Esophagus muscularis mucosa (tissue), 4 donors: ENCODE measurements at places on chromosomes 4 and X. TPM values are rescaled to one million over a fixed set of nuclear protein-coding genes. Genes with fewer than 3 reads are reported as not detected.

DNA sequence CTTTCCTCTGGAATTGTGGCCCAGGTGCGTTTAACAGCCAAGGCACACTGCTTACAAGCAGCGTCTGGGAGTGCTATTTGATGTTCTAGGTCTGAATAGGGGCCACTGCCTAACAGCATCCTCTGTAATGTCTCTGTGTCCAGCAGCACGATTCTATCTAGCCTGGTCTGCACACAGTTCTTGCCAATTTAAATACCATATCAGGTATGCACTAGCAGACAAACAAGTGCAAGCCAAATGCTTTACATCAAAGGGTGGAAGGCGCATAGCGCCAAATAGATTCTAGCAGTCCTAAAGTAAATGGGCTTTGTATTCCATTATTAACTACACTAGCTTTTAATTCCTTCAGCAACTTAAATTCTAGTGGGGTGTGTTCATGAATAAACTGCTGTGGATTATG lies 15.8 kb upstream of the UGDH start:
- no peaks in the 10 kb centered on the region for H3K27me3 ChIP-seq
- no peak for DNase-seq
- no peaks in the 10 kb centered on the region for H3K4me1 ChIP-seq
- no peak overlapping the region for H3K4me3 ChIP-seq

The NUP54 gene
- total RNA-seq = 44.4 TPM

- no peaks in the 10 kb centered on the region for H3K36me3 ChIP-seq
- H3K27me3 ChIP-seq = no peaks in the 10 kb centered on the region
- DNase-seq = no peak
Measured at GRCh38 chr4:153480704-153481103, 14.5 kb downstream of the TMEM131L start.

DNA sequence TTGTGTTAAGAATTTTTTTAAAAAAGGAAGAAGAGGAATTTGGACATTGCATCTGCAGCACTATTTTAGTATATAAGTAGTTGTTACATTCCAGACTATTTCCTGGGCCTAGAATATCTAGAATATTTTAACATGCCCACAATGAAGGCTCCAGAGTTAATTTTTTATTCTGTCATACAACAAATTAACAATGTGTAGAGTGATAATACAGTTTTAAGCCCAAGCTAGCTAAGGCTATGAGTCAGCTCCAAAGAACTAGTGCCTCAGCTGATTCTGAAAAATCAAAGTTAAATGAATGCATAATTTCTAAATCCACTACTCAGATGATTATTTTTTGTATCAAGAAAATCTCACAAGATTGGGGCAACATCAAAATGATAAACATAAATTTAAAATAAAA lies 231.4 kb downstream of the PRDM5 start:
- H3K27me3 ChIP-seq = no peaks in the 10 kb centered on the region
- H3K27ac ChIP-seq = no peak overlapping the region
- no peak overlapping the region for H3K4me3 ChIP-seq
- no peak for DNase-seq

The LIAS gene
- 10.7 TPM for total RNA-seq

DNA sequence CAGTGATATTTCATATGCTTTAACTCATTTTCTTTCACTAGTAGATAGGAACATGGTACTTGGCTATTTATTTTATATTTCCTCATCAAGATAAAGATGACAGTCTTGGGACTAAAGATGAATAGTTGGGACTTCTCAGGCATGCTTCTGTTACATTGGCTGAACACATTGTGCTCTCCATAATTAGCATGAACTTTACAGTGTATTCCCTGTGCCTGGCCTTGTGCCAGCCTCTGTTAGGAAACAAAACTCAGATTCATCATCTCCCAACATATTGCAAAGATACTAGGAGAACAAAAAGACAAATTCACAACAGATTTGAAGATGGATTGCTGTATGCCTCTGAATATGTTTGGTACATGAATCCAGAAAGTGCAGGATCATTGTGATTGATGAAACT lies 26.4 kb downstream of the GRIA2 start:
- no peaks in the 10 kb centered on the region for H3K27me3 ChIP-seq
- no peaks in the 10 kb centered on the region for H3K36me3 ChIP-seq
- H3K4me3 ChIP-seq = no peak overlapping the region
- no peak overlapping the region for H3K27ac ChIP-seq

DNA sequence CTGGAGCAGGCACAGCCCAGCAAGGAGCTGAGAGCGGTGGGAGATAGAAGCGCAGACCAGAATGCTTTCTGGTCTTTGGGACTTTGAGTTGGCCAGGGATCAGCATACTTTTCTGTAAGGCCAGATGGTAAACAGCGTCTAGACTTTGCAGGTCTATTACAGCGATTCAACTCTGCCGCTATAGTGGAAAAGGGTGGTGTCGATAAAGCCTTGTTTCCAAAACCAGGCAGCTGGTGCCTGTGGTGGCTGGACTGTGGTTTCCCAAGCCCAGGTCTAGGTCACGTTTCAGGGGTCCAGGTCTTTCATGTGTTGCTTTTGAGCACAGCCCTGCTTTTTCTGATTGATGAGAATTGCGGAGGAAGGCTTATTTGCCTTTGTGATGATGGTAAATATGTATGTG lies 40.1 kb downstream of the HTT-AS start:
- no peak overlapping the region for H3K27ac ChIP-seq
- H3K27me3 ChIP-seq = no peaks in the 10 kb centered on the region
- H3K4me1 ChIP-seq = peaks cover 20% of the 10 kb centered on the region
- DNase-seq = no peak
- H3K4me3 ChIP-seq = no peak overlapping the region
- H3K36me3 ChIP-seq = no peaks in the 10 kb centered on the region

- DNase-seq = no peak
- H3K36me3 ChIP-seq = no peaks in the 10 kb centered on the region
- no peak overlapping the region for H3K27ac ChIP-seq
- H3K27me3 ChIP-seq = no peaks in the 10 kb centered on the region
Measured at GRCh38 chrX:107979534-107979933, 2.6 kb downstream of the TEX13B start.

DNA sequence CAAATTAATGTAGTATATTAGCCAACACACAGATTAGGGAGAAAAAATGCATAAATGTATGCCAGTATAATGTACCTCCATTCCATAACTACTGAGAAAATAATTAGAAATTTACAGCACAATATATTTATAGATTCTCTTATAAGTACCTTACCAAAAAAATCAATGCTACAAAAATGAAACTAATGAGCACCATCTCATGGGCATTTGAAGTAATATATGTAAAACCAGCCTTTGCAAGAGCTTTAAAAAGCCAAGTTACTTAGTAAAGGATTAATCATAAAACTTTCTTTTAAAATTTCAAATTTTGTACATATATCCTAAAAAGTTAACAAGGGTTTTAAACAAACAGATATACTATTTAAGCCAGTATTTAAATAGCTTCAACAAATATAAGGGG lies 43.2 kb downstream of the LRBA start:
- no peak overlapping the region for H3K4me3 ChIP-seq
- H3K27me3 ChIP-seq = no peaks in the 10 kb centered on the region

DNA sequence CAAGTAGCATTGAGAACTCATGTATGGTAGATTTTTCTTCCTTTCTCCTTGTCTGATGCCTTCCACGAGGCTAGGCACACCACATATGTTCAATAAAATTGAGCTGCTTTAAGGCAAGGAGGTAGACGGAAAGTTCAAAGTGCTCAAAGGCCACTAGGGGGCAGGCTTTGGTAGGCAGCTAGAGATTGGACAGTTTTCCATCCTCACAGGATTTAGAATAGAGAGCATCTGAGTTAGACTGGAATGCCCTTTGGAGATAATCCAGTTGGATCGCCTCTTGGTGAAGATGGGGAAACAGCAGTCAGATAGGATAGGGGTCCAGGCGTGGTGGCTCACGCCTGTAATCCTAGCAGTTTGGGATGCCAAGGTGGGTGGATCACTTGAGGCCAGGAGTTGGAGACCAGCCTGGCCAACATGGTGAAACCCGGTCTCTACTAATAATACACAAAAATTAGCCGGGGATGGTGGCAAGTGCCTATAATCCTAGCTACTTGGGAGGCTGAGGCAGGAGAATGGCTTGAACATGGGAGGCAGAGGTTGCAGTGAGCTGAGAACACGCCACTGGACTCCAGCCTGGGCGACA lies 30.4 kb downstream of the ELF4 start:
- no peak overlapping the region for H3K27ac ChIP-seq
- no peaks in the 10 kb centered on the region for H3K27me3 ChIP-seq
- no peak overlapping the region for H3K4me3 ChIP-seq
- no peak for DNase-seq

DNA sequence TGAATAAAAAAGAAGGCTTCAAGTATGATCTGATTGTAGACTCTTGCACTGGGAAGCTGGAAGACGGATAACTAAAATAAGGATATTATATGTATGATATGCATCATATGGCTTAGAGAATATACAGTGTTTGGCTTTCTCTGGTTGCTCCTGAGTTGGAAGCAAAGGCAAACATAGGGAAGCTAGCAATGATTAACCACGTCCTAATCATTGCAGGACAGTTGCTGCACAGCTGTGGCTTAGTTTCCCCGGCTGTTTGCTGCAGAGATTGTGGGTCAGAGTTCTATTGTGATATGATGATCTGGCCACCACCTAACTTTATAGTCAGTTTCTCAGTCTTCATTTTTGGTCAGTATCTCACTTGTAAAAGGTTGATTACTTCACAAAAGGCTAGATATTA lies 36.3 kb upstream of the PARM1 start:
- no peak for DNase-seq
- H3K4me1 ChIP-seq = peaks cover 6% of the 10 kb centered on the region
- H3K27me3 ChIP-seq = no peaks in the 10 kb centered on the region
- H3K4me3 ChIP-seq = no peak overlapping the region
- no peak overlapping the region for H3K27ac ChIP-seq

DNA sequence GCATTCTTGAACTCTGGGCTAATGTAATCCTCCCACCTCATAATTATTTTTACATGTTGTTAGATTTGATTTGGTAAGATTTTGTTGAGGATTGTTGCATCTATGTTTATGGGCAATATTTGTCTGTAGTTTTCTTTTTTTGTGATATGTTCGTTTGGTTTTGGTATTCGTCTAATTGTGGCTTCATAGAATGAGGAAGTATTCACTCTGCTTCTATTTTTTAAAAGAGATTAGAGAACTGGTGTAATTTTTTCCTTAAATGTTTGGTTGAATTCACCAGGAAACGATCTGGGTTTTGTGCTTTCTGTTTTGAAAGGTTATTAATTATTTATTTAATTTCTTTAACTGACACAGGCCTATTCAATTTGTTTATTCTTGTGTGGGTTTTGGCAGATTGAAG lies 161.2 kb upstream of the NUDT6 start:
- no peaks in the 10 kb centered on the region for H3K4me1 ChIP-seq
- no peak overlapping the region for H3K27ac ChIP-seq
- H3K4me3 ChIP-seq = no peak overlapping the region
- no peaks in the 10 kb centered on the region for H3K27me3 ChIP-seq

DNA sequence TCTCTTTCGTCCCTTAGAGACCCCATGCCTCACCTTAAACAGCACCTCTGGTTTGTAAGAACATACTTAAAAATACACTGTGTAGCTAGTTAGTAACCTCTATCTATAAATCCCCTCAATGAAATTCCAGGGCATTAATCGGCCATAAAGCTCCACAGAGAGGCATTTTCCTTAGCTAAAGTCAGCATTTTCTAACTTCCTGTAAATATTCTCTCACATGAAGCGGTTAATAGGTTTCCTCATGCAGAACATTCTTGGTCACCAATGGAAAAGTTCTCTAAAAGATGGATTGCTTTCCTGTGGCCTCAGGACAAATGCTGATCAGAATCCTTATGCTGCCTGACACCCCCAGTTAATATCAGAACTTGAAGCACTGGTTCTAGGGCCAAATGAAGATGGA lies 248.6 kb upstream of the BOD1L1 start:
- no peaks in the 10 kb centered on the region for H3K4me1 ChIP-seq
- H3K4me3 ChIP-seq = no peak overlapping the region
- H3K36me3 ChIP-seq = no peaks in the 10 kb centered on the region
- no peaks in the 10 kb centered on the region for H3K27me3 ChIP-seq
- no peak for DNase-seq

- H3K27ac ChIP-seq = peak overlapping the region; percentile 61
- H3K4me3 ChIP-seq = no peak overlapping the region
- no peak for DNase-seq
Measured at GRCh38 chr4:186845137-186845842, 121.6 kb upstream of the FAT1 start.

The CSAG1 gene
- total RNA-seq = not detected

The SH2D1A gene
- total RNA-seq = 5.6 TPM

- no peak for DNase-seq
- no peaks in the 10 kb centered on the region for H3K4me1 ChIP-seq
- no peaks in the 10 kb centered on the region for H3K36me3 ChIP-seq
- H3K27ac ChIP-seq = no peak overlapping the region
- H3K4me3 ChIP-seq = no peak overlapping the region
- H3K27me3 ChIP-seq = no peaks in the 10 kb centered on the region
Measured at GRCh38 chrX:128897621-128898020, 625.7 kb downstream of the SMARCA1 start.

The LEF1 gene
- total RNA-seq = 3.6 TPM

- no peaks in the 10 kb centered on the region for H3K36me3 ChIP-seq
- no peak for DNase-seq
- no peaks in the 10 kb centered on the region for H3K4me1 ChIP-seq
- no peaks in the 10 kb centered on the region for H3K27me3 ChIP-seq
- H3K4me3 ChIP-seq = no peak overlapping the region
- H3K27ac ChIP-seq = no peak overlapping the region
Measured at GRCh38 chrX:41240509-41240908, 93.5 kb upstream of the DDX3X start.

The HERC6 gene
- 5.0 TPM for total RNA-seq

DNA sequence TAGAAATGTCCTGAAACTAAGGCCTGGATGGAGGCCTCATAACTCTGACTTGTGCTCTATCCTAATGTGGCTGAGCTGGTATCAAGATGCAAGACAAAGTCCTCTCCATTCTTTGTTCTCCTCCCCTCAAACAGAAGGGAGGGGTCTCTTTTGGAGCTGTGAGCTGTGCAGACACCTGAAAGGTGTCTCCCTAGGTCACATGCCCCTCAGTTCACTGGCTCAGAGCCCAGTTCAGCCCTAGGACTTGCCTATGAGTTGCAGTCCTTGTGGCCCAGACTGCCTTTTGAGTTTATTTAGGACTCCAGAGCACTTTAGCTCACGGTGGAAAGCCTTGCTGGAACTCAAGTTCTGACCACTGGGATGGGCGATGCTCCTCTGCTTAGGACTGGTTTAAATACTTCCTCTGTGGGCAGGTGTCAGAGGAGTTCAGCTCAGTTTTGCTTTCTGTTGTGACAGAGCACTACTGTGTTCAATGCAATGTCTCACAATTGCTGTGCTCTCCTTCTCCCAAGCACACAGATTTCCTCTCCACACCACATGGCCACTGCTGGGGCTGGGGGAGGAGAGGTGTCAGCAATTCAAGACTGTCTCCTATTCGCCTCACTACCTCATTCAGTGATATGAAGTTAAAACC lies 84.8 kb upstream of the ZNF827 start:
- no peak overlapping the region for H3K4me3 ChIP-seq
- no peak for DNase-seq

DNA sequence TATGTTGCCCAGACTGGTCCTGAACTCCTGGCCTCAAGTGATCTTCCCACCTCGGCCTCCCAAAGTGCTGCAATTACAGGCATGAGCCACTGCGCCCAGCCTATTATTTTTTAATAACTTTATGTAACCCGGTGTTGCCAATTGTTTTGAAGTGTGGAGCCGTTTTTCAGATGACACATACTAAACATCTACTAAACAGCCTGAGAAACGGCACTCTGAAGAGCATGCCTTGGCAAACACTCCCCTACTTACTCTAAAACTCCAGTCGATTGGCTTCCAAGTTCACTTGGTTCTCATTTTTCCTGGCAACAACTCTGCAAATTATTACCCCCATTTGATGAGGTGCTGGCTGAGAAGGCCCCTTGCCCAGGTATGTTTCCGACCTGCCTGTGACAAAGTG lies 131.1 kb downstream of the GPR143 start:
- no peaks in the 10 kb centered on the region for H3K4me1 ChIP-seq
- H3K27ac ChIP-seq = peak overlapping the region; percentile 65
- H3K4me3 ChIP-seq = no peak overlapping the region
- no peaks in the 10 kb centered on the region for H3K36me3 ChIP-seq
- H3K27me3 ChIP-seq = no peaks in the 10 kb centered on the region
